ENCODE measurements at places on chromosomes 7 and 10. TPM values are rescaled to one million over a fixed set of nuclear protein-coding genes. Genes with fewer than 3 reads are reported as not detected.

DNA sequence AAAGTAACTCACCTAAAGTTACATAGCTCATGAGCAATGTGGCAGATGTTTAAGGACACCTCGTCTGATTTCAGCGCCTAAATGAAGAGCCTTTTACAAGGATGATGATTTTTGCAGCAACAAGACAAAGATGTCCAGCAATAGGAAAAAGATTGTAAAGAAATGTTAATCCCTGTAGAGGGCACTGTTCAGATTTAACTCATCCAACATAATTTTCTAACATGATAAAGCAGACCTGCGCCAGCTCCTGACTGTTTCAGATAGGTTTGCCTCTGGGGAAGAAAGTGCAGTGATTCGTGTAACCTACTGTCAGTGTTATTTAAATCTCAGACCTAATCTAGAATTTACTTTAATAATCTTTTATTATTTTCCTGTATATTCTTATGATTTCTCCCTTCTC is 595.2 kb downstream of the AUTS2 start:
- DNase-seq: no peak

DNA sequence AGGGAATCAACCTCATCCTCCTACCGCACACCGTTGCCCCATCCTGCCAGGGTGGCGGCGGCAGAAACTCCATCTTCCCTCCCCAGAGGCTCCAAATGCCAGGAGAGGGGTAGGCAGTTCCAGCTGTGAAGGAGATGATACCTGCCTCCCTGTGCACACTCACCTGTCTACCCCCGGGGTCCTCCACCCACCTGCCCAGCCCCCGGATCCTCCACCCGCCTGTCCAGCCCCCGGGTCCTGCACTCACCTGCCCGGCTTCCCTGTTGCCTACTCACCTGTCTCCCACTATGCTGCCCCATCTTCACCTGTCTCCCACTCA is 13.4 kb upstream of the DNAAF5 start:
- DNase-seq: no peak

ODAD2 gene
- 2.0 TPM for total RNA-seq

DNA sequence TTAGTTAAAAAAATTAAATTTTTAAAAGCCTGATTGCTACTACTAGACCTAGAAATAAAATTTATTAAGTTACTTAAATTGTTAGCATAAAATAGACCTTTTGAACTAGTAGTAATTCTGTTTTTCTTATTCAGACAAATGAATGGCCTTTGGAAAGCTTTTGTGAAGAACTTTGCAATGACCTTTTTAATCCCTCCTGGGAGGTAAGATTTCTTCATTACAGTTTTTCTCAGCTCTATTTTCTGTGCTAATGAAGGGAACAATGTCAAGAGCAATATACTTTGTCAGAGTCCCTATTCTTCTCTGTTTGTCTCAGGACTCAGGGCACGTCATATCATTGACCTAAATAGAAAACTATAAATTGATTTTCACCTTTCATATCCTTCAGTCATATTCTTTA is 33.5 kb downstream of the BTAF1 start:
- no peak for DNase-seq

DNA sequence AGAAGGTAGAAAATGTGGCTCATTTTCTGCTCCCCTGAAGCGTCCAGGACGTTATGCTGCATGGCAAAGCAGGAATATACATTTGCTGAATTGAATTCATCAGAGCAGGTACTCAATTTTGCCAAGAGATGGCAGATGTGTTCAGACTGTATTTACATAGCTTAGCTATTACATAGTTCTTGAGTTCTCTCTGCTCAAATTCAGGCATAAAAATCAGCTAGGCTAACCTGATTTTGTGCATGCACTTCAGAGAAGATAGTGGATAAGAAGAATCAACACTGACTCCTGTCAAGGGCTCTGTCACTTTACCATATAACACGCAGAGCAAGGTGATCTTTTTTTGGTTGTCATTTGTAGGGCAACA is 209.2 kb upstream of the FAM3C start:
- no peak for DNase-seq

Measured in SJSA1 (cell line).